ENCODE measurements at places on chromosomes 13 and 19. TPM values are rescaled to one million over a fixed set of nuclear protein-coding genes. Genes with fewer than 3 reads are reported as not detected.

Gene TRPC4
- 1.1 TPM for total RNA-seq

Gene FCER2
- not detected for total RNA-seq

Gene LRG1
- total RNA-seq: 0.43 TPM

Gene TMEM238
- total RNA-seq: 0.65 TPM

Gene C19orf67
- not detected for total RNA-seq

Gene SIGLEC12
- total RNA-seq: not detected

Gene CASP14
- not detected for total RNA-seq
